ENCODE measurements at places on chromosomes 3 and 15.

- no peak for DNase-seq
These were observed 1.7 kb downstream of the P2RY14 start for GRCh38 chr3:151276687-151277042.

DNA sequence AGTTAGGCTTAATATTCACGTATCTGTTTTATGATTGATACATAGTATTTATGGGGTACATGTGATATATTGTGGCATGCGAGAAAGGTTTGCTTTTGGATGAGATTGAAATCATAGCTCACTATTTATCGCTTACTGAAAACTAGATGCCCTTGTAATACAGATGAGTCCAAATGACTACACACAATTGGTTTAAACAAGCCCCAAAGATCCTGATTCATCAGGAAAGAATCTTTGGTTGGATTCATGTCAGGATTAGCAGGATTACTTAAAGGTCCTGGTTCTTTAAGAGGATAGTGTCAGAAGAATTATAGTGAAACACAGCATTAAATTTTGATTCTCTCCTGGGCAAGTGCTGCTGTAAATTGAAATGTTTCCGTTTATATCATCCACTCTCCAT is 18.6 kb upstream of the AADAC start:
- no peak for DNase-seq

DNA sequence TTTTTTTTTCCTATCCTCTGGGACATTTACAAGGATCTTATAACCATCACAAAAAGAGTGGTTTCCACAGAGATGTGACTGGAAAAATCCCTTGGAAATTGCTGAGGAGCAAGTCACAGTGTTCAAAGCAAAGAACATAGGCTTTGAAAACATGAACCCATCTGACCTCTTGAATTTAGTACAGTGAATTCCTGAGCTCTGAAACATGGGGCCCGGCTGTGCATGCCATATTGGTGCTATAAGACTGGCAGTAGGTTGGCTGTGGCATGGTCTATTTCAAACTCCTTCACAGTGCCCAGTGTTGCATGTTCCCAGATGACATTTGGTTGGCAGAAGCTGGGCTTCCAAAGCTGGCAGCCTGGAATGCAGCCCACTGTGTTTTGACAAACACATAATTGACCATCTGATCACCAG is 202.2 kb downstream of the TIGIT start:
- DNase-seq = no peak

DNA sequence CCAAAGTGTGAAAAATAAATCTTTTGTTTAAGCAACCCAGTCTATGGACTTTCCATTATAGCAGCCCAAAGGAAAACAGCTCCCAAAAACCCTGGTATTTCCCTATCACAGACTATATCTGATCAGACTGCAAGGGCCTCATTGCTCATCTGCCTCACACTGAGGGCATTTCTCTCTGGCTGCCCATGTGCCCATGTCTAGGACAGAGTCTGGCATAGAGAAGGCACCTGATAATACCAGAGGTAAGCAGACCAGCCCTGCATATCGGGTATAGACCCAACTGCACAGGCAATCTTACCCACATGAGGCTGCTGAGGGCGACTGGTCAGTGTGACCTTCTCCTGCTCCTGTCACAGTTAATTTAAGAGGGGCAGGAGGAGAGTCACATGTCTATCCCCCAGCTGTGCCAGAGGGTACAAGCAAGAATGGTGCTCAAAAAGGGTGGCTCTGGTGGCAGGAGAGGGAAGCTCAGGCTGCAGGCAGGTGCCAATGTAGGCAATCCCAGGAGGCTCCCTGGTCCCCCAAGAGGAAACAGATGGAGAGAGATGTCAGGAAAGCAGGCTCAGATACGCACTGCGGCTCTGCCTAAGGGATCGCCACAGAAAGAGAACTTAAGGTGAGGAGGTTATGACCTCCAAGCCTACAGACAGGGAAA is 3.1 kb downstream of the CSRNP1 start:
- no peak for DNase-seq

GRCh38 chr3:197226179-197226578 is 72.2 kb downstream of the DLG1 start:
- DNase-seq = peak; percentile 4

DNA sequence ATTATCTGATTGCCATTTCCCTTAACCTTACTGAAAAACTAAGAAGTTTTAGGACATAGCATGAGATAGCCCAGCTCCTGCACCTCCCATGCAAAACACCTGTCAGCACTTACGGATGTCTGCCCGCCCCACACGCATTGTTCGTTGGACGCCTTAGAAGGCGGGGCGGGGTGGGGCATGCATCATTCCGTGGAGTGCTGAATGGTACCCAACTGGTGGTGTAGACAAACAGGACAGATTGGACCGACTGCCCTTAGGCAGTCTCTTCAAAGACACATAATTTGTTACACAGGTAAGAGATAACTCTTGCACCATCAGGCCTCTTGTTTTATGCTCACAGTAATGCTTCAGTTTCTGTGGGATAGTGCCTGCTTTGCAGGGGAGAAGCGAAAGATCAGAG is 93.8 kb downstream of the SMAD6 start:
- DNase-seq = peak; percentile 29

- DNase-seq = no peak
These were observed 173.1 kb upstream of the LYSMD4 start for GRCh38 chr15:99906311-99906710.

- no peak for DNase-seq
These were observed 129.7 kb downstream of the TPRG1 start for GRCh38 chr3:189301479-189301878.

DNA sequence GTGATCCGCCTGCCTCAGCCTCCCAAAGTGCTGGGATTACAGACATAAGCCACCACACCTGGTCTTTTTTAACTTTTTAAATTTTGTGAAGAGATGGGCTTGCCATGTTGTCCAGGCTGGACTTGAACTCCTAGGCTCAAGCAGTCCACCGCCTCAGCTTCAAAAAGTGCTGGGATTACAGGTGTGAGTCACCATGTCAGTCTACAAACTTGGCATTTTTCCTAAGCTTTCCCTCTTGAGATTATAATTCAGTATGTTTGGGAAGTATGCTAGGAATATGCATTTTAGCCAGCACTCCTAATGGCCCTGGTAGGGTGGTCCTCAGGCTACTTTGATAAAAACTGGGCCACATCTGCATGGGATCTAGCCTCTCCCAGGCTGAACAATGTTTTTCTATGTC is 4.4 kb downstream of the WDR73 start:
- DNase-seq = no peak

GRCh38 chr3:114879059-114880031 is 267.7 kb downstream of the ZBTB20 start:
- peak; percentile 53 for DNase-seq

DNA sequence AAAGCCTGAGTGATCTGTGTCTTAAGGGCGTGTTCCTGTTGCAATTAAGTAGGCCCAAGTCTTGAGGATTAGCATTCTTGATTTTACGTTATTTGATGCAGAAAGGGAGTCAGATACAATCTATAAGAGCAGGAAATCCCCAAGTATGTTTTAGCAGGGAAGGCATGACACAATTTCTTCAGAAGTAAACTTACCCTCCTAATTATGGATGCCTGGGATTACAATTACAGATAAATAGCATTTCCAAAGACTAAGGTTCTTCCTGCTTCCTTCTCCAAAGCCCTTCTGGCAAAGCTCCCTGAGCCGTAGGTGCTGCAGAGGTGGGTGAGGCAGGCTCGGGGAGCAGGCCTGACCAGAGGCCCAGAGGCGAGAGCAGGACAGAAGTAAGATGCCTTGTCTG is 34.9 kb upstream of the ST6GAL1 start:
- no peak for DNase-seq

DNA sequence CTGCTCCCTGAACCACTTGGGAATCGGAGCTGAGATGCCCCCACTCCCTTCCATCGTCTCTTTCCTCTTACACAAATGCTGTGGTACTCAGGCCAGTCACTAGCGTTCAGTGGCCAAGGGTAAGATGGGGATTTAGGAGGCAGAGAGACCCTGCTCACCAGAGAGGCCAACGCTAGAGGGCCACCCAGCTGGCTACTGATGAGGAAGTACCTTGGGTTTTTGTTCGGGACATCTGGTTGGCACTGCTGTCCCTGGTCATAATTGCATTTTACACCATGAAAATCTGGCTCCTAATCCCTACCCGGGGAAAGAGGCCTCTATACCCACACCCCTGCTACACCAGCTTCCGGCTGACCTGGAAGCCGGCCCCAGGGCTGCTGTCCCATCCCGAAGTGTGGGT is 7.7 kb downstream of the MAP6D1 start:
- no peak for DNase-seq

DNA sequence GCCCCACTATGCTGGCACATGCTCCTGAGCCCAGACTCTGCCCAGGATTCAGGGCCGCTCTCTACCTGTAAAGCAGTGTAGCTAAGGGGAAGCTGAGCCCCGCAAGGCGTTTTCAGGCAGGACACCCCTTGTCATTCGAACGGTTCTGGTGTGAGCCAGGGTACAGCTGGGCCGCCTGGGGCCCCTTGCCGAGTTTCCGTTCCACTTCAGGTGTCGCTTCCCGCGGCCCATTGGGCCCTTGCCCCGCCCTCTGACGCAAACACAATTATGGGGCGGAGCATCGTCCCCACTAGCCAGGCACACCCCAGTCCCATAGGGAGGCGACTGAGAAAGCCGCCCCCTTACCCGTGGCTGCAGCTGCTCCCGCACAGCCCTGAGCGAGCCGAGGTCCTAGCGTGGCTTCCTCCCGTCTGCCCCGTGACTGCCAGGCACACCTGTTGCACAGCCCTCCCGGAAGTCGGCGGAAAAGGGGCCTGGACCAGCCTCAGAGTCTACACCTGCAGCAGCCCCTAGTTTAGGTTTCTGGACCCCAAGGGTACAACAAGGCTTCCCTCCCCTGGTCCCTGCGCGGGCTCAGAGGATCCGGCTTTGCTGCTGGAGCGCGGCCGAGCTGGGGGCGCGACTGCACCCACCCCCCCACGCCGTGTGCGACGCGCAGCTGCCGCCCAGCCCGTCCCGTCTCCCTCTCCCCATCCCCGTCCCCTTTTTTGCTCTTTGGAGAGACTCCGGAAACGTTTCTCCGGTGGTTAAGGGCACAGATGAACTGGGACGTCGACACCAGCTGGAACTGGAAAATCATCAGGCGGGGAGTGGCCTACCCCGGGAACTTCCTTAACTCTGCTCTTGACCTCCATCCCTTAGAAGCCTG is at the start of gene PLSCR2:
Gene PLSCR2, minus strand, starts transcription at position 412 of the 868 bp plus-strand sequence. CDS start 9,657 bp downstream, outside the sequence.
- peak; percentile 10 for DNase-seq

- no peak for DNase-seq
These were observed 33.4 kb downstream of the SCN5A start for GRCh38 chr3:38616111-38616510.

DNA sequence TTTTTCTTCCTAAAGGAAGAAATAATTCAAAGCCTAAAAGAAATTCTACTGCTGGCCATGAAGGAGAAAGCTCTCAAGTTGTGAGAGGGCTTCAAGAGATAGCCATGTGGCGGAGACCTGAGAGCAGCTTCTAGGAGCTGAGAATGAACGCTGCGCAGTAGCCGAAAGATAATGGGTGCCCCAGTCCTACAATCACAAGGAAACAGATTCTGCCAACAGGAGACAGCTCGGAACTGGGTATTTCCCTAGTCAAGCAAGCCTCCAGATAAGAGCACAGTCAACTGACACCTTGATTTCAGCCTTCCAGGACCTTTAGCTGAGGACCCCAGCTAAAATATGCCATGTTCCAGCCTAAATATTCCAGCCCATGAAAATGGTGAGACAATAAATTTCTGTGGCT is 824.1 kb downstream of the FHIT start:
- no peak for DNase-seq

- no peak for DNase-seq
These were observed 885.9 kb downstream of the FHIT start for GRCh38 chr3:60365360-60365759.

DNA sequence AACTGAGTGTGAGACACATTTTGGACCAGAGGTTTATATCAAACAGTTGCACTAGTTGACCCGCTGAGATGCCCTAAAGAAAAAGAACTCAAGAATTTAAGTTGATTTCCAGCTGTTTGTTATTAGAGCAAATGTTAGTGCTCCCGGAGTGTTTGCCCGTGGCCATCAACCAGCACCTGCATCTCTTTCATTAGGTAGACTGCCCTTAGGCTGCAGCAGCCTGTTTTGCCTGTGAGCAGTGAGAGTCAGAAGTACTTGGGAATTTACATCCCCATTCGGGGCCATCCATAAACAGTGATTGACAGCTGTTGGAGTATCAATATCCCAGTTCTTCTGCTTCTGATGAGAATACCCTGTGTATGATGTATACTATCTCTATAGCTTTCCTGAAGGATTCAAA is 492.6 kb downstream of the RBMS3 start:
- DNase-seq = no peak

- no peak for DNase-seq
These were observed 835.0 kb downstream of the TBL1XR1 start for GRCh38 chr3:176362191-176362731.

- no peak for DNase-seq
These were observed 90.6 kb downstream of the IQSEC1 start for GRCh38 chr3:12982619-12983101.

- no peak for DNase-seq
These were observed 5.8 kb upstream of the GNAI2 start for GRCh38 chr3:50230104-50230793.

GRCh38 chr3:172142864-172143451 is 103.6 kb downstream of the FNDC3B start:
- no peak for DNase-seq

DNA sequence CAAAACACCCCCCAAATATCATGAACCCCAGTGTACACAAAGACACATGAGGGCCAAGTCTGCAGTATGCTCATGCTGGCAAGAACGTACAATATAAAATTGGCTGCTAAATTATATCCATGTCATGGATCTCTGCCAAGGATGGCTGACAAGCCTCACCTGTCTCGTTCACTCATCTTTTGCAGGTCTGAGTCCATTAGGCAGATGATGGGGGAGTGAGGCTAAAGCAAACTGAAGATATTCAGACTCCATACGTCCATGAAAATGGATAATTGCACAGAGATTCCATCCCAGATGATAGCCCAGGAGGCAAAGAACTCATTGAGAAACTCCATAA is 122.3 kb upstream of the PTPRG start:
- DNase-seq = peak; percentile 41

GRCh38 chr3:143132246-143132980 is 12.8 kb downstream of the CHST2 start:
- DNase-seq = no peak

- no peak for DNase-seq
These were observed 56.0 kb upstream of the ATP2B2 start for GRCh38 chr3:10561162-10561945.
